NCI-H2029 (cell line): ENCODE measurements at places on chromosomes 11 and 22.

GRCh38 chr11:98455500-98456307, 565.0 kb upstream of the CNTN5 start:
- DNase-seq = no peak

DNA sequence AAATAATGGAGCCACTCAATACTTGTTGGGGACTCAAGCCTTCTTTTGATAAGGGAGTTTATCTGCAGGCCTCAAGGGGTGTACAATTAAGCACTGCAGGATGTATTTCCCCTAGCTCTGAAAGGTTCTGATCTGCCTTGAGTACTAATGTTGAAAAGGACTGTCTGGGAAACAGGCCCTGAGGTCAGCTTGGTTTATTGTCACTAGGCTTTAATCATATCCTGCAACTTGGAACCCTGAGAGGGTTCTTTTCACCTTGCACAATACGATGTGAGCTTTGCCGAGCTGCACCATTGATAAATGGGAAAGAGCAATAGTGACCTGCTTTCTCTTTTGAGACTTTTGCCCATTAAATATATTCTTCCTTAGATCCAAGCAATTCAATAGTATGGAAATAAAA, 31.6 kb upstream of the HORMAD2 start:
- DNase-seq = no peak

DNA sequence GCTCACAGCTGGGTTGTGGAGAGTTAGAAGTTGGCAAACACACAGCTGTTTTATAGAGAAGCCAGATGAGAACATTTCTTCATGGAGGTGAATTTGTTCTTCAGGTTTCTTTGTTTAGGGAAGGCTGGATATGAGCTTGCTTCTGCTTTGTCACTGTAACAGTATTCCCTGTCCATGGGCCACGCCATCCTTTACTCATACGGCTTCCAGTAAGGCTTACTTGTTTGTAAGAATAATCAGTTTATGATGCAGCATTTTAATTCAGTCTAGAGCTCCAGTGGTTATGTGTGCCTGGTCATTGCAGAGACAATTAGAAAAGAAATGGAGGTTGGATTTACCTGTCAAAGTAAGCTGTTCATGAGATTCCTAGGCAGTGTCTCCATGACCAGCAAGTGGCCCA, 131.8 kb downstream of the TRIM44 start:
- no peak for DNase-seq

DNA sequence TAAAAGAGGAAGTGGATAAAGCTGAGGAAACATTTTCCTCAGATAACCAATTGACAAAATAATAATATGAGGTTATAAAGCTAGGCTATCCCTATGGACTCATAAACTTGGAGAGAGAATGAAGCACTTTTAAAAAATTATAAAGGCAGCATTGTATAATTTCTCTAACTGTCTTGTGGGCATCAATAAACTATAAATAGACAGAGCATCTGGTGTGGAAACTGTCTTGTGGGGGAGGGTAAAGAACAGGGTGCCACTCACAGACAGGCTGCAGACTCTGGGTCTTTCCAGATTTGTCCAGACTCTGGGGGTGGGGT, 333.5 kb downstream of the BUD13 start:
- no peak for DNase-seq

GRCh38 chr11:86722006-86722405, 49.6 kb upstream of the ME3 start:
- DNase-seq = no peak

GRCh38 chr22:49042066-49042465, 785.6 kb downstream of the BRD1 start:
- no peak for DNase-seq

DNA sequence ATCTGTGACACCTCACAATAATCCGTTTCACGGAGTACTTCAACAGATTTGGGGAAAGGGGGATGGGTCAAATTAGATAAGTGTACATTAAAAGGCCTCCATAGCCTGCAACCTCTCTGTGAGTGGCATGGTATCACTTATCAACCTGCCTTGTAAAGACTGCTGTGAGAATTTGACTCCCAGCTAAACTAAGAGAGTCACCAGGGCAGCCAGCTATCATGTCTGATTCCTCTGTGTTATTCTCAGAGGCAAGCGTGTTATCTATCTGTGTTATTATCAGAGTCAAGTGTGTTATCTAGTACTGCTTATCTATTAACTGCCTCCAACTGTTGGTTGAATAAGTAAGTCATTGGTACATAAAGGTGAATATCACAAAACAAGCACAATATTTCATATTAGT, 4.1 kb upstream of the FAM83F start:
- DNase-seq = no peak

DNA sequence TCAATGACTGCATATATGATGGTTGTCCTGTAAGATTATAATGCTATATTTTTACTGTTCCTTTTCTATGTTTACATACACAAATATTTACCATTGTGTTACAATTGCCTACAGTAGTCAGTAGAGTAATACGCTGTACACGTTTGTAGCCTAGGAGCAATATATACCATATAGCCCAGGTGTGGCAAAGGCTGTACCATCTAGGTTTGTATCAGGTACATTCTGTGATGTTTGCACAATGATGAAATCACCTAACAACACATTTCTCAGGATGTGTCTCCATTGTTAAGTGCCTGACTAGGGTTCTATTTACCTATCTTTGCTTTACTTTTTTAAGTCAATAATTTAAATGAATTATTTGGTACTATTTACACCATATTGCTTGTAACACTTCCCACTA, 21.9 kb downstream of the PRR5L start:
- DNase-seq = no peak

DNA sequence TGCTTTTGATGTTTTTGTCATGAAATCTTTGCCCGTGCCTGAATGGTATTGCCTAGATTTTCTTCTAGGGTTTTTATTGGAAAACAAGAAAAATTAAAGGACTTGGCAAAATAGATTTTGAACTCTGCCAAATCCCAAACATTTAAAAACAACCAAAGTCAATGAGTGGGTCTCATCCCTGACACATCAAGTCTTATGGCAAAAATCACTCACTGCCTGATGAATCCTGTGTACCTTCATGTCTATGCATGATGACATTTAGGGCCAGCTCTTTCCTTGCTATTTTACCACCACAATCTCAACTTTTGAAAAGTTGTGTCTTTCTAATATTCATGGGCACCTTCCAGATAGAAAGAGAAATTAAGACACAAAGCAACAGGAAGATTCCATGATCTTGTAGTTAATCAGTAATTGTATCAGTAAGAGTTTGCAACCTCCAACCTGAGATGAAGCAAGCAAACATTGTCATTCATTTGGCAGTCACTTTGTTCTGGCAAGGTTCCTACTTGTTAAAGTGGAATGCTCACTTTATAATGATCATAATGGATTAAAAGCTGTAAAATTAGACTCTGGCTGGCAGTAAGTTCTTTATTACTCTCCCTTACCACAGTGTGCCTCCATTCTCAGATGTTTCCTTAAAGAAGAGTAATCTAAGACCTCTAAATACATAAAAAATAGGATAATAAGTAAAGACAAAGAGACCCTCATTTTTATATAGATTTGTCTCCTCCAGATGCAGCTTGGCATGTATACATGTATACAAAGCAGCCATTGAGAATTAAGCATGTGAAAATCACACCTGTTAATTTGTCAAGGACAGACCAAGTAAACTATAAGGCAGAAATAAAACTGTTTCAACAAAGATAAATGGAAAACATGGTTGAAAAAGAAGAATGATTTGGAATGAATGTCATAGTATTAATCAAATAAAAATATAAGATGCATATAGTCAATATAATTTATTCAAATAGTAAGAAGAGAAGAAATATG, 51.6 kb downstream of the ETS1 start:
- DNase-seq = no peak

DNA sequence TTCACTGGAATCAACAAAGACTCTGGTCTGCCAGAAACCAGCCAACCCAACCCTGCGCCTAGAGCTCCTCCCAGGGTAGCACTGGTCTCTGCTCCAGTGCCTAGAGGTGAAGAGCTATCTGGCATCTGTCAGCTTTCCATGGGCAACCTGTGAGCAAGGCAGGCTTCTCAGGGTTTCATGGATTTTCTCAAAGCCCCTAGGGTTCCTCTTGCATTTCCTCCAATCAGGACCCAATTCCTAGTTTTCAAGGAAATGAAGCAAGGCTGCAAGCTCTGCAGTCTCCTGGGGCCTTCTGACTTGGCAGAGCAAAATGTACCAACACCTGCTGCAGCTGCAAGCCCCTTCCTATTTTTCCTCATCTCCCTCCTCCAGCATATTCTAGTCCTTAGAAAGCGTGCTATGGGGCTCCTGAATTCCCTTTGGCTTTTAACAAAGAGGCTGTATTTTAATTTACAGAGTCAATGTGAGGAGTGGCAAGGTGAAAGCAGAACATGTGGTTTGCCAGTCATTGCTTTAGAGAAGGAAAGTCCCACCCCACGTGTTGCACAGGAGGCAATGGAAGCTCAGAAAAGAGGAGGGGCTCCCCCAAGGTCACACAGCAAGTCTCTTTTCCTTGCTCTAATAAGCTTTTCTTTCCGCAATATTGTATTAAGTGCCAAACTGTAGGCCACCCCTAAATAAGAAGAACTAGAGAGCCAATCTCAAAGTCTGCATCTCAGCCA, 33.0 kb upstream of the RIC3 start:
- DNase-seq = no peak

- peak; percentile 31 for DNase-seq
Measured at GRCh38 chr22:49209452-49210195, 618.0 kb downstream of the BRD1 start.

- no peak for DNase-seq
Measured at GRCh38 chr11:74116719-74117118, 54.1 kb downstream of the C2CD3 start.
